ENCODE measurements at places on chromosomes 6 and 20.

DNA sequence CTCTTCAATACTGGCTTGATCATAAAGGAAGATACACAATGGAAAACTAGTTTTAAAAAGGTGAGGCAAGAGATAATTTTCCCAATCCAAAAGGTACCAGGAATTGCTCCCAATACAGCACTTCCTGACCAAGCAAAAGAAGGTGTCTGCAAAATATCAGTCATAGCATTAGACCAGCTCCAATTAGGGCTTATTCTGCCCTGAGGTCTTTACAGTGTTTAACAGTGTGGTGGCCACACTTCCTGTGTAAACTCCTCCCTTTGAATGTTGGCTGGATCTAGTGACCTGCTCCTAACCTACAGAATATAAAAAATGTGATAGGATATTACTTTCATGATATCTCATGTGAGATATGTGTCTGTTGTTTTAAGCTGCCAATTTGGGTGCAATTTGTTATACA, 57.1 kb upstream of the BTN3A2 start:
- DNase-seq = no peak

- no peak for DNase-seq
Measured at GRCh38 chr6:14178083-14178445, 60.5 kb downstream of the CD83 start.

DNA sequence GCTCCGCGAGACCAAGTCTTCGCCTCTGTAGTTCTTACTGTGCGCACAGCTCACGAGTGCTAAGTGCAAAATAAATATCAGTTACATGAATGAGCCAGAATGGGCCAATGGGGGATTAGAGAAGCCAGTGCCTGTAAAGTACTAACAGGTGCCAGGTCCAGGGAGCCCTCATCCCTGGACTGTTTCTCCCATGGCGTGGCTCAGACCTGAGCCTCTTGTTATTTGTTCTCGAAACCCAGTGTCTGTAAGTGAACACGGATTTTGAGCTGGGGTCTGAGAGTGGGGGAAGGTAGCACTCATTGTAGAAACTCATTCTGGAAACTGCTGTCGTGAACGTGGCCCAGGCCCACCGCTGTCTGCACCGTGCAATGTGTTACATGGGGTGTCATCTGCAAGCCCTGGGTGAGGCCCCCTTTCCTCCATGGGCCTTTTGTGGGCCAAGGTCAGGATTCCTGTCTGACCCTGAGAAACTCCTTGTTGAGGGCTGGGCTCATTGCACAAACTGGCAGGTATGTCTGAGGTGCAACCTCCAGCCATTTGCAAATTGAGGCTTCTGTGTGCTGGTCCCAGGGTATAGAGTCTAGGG, 154.7 kb downstream of the SYCP2 start:
- DNase-seq = no peak

- DNase-seq = no peak
Measured at GRCh38 chr6:150857062-150857944, 8.2 kb upstream of the MTHFD1L start.

- no peak for DNase-seq
Measured at GRCh38 chr6:159981403-159982245, 12.7 kb downstream of the IGF2R start.

- no peak for DNase-seq
Measured at GRCh38 chr6:139480356-139481165, 106.1 kb upstream of the CITED2 start.

- no peak for DNase-seq
Measured at GRCh38 chr6:34052071-34052825, 93.6 kb downstream of the GRM4 start.

DNA sequence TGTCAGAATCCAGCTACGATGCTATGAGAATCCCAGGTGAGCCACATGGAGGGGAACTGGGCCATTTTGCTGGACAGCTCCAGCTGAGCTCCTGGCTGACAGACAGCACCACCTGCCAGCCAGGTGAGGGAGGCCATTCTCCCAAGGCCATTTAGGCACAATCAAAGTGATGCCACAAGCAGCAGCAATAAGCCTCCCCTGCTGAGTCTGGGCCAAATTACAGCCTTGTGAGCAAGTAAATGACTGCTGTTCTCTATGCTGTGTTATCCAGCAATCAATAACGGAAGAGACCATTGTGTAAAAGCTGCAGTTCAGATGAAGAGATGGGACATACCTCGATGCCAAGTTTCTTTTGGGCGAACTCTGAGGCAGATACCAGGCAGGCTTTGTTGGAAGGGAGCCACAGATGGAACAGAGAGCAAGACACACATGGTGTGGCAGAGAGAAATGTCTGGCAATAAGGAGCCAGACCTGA, 14.0 kb upstream of the SCGN start:
- DNase-seq = peak; percentile 86

GRCh38 chr6:116111552-116112528, 11.2 kb downstream of the NT5DC1 start:
- no peak for DNase-seq

- DNase-seq = no peak
Measured at GRCh38 chr20:20227013-20227571, 140.8 kb upstream of the INSM1 start.

- peak; percentile 58 for DNase-seq
Measured at GRCh38 chr6:11006061-11006460, 38.0 kb downstream of the ELOVL2 start.

- DNase-seq = no peak
Measured at GRCh38 chr20:8526610-8527009, 394.5 kb downstream of the PLCB1 start.

DNA sequence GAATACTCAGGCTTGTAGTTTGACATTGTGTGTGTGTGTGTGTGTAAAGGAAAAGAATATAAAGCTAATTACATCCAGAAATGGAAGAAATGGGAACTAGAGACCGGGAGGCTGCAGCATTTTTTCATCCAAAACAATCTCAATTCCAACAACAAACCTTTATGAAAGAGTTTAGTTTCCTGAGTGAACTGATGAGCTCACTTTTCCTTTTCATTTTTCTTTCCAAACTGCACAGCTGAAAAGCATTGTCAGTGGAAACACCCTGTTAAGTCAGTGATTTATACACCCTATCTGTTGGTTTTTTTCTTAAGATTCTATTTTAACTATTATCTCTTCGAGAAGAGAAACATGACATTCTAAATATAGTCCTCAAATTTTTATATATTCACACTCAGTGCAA, 130.9 kb downstream of the RFPL4B start:
- no peak for DNase-seq

- DNase-seq = no peak
Measured at GRCh38 chr6:146912730-146913685, 291.2 kb upstream of the STXBP5 start.

DNA sequence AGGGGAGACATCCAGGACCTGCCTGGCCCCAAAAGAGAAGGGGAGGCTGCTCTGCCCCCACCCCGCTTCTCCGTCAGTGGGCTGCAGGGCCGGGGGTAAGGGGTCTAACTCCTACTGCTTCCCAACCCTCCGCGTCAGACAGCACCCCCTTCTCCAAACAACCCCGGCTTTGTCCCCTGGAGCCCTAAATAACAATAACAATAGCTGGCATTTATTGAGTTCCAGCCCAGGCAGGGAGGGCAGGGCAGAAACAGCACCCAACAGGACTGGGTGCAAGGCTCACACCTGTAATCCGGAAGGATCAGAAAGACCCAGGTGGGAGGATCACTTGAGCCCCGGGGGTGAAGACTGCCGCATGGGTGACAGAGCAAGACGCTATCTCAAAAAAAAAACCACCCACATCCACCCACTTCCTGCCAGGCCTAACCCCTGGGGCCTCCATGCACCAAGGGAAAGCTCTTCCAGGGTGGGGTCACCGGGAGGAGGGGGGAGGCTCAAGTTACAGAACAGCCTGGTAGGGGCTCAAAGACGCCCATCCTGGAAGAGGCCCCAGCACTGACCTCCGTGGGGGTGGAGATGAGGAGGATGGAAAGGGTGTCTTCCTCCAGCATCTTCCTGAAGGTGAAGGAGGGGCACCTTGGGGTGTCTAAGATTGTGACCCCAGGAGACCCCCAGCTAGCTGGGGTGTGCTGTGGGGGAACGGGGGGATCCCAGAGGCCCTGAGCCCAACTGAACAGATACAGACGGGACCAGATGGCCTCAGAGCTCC, 1.3 kb upstream of the FNDC11 start:
- DNase-seq = no peak

GRCh38 chr6:142384519-142385254, 82.9 kb downstream of the ADGRG6 start:
- no peak for DNase-seq

- DNase-seq = no peak
Measured at GRCh38 chr6:41194386-41194785, 6.6 kb downstream of the TREML2 start.

- DNase-seq = peak; percentile 26
Measured at GRCh38 chr6:27684264-27685211, 211.6 kb upstream of the ZNF184 start.

GRCh38 chr6:108080010-108080780, 5.7 kb upstream of the OSTM1 start:
- no peak for DNase-seq

DNA sequence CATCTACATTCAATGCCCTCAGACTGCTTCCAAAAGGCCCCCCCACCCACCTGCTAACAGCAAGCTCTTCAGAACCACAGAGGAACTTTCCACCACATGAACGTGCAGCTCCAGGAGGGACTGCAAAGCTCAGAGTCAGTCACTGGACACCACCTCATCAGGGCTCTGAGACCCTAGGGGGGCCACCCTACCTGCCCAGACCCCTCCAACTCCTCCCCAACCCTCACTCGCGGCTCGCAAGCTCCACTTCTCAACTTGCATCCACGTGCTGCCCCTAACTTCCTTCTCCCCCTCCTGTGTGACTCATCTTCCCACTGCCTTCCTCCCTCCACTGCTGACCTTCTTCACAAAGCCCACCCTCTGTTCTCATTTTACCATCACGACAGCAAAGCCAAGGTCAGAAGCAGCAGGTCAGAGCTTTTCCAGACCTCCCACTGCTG, 6.5 kb downstream of the MBOAT1 start:
- DNase-seq = no peak

- no peak for DNase-seq
Measured at GRCh38 chr20:54347166-54347833, 128.1 kb upstream of the DOK5 start.

DNA sequence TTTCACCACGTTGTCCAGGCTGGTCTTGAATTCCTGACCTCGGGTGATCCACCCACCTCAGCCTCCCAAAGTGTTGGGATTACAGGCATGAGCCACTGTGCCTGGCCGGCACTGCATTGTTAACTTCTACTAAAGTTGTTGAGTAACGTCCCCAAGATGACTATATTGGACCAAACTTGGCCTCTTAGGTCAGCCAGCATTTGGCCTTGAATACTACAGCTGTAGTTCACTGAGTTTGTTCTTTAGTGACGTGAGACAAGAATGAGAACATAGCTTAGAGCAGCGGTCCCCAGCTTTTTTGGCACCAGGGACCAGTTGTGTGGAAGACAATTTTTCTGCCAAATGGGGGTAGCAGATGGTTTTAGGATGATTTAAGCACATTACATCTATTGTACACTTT, 237.1 kb downstream of the TBC1D7 start:
- DNase-seq = no peak

DNA sequence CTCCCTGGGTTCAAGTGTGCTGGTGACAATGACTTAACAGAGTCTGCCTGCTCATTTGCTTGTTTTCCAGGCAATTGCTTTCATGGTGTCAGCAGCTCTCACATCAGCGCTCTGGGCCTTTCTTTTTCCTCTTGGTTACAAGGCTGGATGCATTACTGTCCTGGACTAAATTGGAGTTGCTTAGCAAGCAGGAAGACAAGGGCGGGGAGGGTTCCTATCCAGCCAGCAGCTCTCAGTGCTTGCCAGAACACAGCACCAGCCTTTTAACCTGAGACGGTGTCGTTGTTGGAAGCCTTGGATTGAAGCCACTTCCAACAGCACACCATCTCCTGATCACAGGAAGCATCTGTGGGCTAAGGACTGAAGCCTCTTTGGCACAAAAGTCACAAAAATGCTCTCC, 606.9 kb downstream of the CDH26 start:
- DNase-seq = peak; percentile 37

GRCh38 chr6:108803982-108804490, 44.2 kb upstream of the ARMC2 start:
- DNase-seq = no peak

GRCh38 chr6:136983687-136984086, 61.1 kb downstream of the IL20RA start:
- no peak for DNase-seq

DNA sequence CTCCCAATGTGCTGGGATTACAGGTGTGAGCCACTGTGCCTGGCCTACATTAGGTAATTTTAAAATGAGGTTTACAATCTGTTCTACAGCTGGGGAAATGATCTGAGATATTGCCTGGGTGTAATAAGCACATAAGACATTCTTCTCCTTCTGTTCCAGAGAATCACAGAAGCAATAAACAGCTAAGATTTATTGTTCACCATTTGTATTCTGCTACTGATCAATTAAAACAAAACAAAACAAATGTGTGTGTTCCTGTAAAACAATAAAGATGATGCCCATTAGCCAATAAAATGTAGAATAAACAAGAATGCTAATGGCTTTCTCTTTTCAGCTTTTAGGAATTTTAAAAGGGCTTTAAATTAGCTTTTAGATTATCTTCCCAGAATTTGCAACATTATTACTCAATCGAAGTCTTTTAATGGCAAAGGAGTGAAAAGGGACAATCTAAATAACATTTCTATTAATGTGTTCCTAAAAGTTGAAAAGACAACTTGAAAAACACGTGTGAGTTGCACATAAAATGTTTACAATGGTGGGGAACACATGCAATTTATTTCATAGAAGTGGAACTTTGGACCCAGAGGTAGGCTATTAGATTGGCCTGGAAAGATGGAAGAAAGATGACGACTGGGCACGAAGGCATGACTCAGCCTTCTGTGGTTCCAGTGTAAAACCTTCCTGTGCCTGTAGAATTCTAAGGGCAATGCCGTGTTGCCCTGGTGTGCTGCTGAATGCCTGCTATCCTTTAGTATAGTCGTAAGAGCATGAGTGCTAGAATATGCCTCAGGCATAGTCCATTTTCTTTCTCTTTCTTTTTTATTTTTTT, 29.0 kb upstream of the DEK start:
- DNase-seq = no peak

DNA sequence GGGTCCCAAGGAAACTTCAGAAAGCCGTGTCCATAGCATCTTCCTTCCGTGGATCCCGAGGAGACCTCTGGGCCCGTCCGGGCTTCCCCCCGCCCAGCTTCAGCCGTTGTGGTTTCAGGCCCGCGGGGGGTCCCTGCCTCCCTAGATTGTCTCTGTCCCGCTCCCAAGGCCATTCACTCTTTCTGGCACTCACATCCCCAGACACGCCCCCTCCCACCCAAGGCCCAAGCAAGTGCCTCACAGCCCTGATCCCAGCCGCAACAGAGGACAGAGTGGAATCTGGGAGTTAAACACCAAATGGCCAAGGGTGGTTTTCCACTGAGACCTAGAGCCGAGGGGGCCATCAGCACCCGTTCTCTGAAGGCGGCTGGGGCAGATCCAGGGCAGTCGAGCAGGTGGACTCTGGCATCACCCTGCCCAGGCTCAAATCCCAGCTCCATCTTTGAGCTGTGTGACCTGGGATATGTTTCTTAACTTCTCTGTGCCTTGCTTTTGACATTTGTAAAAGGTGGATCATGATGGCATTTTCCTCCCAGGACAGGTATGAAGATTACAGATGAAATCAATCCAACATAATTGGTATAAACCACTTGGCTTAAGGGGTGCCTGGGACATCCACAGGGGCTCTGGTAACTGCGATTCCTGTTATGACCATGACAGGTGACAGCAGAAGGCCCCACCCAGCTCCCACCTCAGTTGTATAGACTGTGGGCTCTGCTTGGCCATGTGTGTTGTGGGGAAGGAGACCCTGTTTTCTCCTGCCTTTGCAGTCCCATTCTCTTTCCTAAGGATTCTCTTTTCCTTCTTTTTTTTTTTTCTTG, 48.1 kb downstream of the CTCFL start:
- no peak for DNase-seq
